ENCODE measurements at places on chromosomes 16 and 17.

- peak; percentile 80 for DNase-seq
Measured at GRCh38 chr17:19876529-19877161, 8.9 kb upstream of the ULK2 start.

DNA sequence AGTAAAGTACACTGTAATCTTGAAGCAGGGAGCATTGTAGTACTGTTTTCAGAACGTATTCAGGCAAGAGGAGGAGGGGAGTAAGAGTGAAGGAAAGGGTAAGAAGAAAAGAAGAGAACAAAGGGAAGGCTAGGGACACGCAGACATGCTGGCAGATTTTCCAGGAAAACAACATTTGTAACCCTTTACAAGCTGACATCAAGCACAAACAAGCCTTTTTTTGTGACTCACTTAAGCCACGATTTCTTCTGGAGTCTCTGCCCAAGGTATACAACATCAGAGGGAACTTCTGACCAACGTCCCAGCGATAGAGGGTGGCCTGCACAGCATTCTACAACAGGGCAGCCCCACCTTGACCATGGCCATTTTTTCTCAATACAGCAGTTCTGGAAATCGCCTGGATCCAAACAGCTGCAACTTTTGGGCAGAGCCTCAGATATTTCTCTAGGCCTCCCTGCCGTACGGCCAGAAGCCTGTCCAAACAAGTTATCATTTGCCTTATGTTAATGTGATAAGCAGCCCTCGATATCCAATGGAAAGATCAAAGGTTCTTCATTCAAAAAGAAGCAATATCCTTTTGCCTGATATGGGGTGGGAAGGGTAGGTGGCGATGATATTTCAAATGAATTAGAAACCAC, 247.3 kb downstream of the ZFHX3 start:
- DNase-seq = no peak

DNA sequence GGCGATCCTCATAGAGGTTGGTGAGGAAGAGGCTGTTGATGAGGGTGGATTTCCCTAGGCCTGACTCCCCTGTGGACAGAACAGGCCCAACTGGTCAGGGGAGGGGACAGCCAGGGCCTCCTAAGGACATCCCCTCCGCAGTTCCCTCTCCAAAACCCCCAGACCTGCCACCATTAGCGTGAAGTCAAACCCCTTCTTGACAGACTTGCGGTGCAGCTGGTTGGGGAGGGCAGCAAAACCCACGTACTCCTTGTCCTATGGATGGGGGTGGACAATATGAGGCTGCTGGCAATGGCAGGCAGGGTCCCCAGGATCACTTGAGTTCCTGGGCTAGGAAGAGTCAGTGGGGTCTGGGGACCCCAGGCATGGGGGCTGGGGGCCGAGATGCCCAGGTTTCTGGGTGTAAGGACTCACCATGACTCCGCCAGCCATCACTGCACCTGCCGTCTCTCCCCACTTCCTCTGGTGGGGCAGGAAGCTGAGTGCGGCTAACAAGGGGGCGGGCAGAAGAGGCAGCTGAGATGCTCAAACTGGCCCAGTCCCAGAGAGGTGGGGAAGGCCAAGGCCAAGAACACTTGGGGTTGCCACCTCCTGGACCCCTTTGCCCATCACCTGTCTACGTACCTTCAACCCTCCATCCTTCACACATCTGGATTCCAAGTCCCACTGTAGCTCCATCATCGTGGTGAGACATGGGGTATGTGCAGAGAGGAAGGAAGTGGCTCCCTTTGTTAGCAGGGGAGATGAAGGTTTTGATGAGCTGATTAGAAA, at the start of gene SEPTIN1:
Gene SEPTIN1 (minus strand): TSS at position 451 of the 771 bp plus-strand sequence. CDS start 19 bp downstream, at position 432.
- DNase-seq = no peak

DNA sequence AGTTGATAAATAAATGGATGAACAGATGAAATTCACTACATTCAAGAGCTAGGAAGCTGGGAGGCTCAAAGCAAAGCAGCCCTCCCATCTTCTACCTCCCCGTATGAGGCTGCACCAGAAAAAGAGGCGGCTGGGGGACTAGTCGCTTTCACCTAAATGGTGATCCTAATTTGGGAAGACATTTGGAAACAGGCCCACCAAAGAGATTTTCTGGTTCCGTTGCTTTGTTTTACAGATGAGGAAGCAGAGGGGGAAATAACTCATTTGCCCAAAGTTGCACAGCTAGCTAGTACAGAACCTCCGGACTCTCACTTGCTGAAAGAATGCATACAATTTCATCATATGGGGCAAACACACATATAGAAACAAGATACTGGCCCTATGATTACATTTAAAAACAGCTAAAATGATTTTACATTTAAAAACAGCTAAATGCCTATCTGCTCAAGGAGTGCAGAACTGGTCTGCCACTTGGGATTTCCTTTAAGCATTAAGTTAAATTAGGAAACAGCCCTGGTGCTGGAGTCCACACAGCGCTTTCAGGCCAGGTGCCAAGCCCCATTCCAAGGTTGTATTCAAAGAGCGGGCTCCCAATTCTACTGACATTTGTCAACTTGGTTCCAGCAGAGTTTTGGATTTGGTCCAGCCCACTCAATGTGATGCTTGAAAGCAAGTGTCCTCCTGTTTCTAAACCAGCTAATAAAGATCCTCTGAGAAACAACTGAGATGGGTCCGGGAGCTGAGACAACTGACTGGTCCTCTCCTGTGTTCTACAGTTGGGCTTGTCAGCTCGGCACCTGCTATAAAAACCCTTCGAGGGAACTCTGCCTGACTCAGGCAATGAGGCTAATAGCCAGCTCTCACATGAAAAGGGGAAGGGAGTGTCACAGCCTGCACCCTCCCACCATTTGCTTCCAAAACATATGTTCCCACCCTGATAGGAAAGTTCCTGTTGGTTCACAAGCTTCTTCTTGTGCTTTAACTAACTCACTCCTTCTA, 11.7 kb downstream of the ERN1 start:
- peak; percentile 67 for DNase-seq

- DNase-seq = no peak
Measured at GRCh38 chr16:11692651-11693050, 24.4 kb downstream of the SNN start.

- DNase-seq = no peak
Measured at GRCh38 chr17:51860954-51861561, 297.5 kb downstream of the CA10 start.
